Neuronal stem cell (in vitro differentiated cells): ENCODE measurements at places on chromosomes 6 and 20.

- DNase-seq, result no peak
Observed at GRCh38 chr20:2255926-2256531, 39.8 kb upstream of the TGM3 start.

GRCh38 chr6:63573899-63574553 lies 1.7 kb downstream of the LOC128125822 start:
- DNase-seq, result peak; percentile 40

GRCh38 chr6:35468980-35469750 lies 964 bp downstream of the RPL10A start:
- DNase-seq, result no peak

DNA sequence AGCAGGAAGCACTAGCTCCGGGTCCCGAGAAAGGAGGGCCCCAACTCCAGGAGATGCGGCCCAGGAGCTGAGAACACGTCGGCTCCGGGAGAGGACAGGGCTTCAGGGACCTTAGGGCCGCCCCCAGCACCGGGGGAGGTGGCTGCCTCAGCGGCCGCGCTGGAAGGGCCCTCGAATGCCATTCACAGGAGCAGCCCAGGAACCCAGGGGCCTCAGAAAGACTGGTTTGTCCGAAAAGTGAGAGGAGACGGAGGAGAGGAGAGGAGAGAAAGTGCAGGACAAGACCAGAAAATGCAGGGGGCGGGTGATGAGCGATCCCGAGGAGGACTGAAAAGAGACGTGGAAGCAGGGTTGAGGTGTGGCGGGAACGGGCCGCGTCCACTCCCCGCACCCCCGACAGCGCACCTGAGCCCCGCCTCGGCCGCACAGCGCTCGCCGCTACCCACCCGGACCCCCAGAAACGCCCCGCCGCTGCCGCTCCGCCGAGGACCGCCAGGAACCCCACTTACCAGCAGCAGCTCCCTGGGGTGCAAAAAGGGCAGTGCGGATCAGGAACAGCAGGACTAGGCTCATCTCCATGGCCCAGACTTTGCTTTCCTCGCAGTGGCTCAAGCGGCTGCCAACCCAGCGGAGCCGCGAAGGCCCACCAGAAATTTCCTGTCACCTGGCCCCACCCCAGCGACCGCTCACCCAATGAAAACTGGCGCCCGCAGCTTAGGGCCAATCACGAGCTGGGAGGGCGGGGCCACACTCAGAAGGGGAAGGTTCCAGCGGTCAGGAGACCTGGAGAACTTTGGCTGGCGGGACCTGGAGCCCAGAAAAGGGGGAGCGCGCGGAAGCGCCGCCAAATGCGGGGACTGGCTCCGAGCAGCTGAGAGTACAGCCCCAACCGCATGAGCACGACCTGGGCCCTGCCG lies 25.4 kb downstream of the HLA-F start:
- peak; percentile 81 for DNase-seq

DNA sequence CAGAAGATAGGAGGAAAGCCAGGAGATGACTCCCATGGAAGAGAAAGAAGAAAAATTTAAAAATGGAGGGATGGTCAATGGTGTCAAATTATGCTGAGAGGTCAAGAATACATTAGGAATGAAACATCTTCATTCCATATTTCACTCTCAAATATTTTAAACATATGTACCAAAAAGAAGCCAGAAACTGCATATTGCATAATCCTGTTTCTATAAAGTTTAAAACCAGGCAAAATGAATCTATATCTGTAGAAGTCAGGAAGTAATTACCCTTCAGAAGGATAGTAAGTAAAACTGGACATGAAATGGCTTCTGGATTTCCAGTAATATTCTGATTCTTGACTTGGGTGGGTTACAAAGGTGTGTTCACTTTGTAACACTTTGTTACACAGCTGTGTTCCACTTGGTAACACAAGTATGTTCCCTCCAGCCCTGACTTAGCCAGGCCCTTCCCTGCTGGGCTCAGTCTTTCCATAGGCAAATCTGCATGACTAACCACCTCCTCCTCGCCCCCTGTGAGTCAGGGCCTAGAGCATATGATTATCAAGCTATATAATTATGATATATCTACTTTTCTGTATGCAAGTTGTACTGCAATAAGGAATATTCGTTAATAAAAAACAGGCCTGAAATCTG lies 20.2 kb upstream of the C6orf141 start:
- no peak for DNase-seq

DNA sequence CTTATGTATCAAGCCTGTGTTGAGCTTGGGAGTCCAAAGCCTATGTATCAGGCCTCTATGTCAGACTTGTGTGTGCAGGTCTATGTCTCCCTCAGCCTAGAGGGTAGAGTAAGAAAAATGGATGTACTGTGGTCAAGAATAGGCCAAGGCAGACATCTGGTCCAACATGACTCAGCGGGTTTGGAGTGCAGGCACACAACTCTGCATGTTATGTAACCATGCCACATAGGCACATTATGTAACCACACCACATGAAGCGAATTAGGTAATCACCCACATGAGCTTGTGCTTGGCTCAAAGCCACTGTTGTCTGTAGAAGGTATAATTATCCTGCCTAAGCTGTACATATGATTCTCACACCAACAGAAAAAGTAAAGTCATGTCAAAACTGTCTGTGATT lies 1190.5 kb upstream of the EYS start:
- DNase-seq, result peak; percentile 23

DNA sequence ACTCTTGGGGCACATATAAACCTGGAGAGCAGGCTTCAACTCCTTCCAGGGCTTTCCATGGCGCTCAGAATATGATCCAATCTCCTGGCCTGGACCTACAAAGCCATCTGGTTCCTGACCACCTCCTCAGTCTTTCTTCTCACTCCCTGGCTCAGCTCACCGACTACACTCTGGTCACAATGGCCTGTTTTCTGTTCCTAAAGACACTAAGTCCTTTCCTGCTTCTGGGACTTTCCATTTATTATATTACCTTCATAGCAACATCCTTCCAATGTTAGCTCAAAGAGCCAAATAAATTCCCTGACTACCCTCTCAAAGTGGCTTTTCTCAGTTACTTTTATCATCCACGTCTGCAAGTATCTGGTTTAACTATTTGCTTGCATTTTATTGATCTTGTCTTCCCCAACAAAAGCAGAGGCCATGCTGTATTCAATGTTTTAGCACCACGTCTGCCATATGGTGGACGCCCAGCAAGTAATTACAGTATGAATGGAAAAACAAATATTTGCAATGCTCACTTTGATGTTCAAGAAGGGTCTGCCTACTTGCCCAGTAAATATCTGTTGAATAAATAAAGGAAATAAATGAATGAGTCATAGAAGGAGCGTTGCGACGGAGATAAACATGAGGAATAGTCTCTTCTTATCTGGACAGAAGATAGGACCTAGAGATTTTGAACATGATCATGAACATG lies 328.4 kb downstream of the ESR1 start:
- DNase-seq, result no peak

DNA sequence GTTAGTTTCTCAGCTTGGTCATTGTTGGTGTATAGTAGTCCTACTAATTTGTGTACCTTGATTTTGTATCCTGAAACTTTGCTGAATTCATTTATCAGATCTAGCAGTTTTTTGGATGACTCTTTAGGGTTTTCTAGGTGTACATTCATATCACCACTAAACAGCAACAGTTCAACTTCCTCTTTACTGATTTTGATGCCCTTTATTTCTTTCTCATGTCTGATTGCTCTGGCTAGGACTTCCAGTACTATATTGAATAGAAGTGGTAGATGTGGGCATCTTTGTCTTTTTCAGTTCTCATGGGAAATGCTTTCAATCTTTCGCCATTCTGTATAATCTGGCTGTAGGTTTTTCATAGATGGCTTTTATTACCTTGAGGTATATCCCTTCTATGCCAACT lies 61.3 kb upstream of the HEY2 start:
- no peak for DNase-seq

DNA sequence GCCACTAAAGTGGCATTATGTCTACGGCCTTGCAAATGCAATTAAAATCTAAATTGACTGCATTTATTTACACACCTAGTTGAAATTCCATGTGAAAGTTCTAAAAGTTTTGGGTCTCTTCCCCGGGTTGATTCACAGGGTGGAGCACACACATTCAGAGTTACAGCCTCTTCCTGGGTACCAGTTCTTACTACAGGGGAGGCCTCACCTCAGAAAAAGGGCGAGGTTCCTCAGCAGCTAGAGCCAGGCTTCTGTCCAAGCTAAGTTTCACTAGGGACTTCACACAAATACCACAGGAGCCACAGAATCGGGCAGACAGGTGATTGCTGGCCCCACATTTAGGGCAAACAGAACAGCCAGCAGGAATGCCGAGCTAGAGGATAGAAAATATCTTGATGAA lies 52.7 kb downstream of the DZANK1 start:
- DNase-seq, result no peak

DNA sequence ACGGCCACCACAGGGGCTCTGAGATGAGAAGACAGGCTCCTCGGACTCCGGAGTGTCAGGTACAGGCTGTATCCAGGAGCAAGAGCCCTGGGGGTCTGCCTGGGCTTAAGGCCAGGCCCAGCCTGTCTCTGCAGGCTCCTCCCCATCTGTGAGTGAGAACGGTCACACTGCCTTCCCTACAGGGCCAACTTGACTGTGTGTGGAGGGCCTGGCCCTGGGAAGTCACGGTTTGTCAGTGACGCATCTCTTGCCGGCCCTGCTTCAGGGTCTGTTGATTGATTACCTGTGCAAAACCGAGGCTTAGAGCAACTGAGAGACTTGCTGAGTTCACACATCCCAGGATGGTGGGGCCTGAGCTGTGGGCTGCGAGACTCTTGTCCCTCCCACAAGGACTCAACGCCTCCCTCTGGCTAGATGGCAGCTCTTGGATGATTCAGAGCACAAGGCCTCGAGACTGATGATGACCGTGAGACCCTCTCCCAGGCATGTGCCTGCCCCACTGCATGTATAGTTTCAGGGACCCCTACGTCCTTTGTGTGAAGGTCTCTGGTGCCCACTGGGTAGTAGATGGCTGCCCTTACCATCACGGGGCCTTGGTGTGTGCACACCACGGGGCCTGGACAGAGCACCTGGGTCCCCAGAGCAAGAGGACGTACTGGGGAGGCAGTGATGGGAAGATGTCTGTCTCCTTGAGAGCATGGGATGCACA lies 5.9 kb downstream of the RBM38 start:
- DNase-seq, result no peak

GRCh38 chr20:45779011-45779915 lies 12.4 kb downstream of the WFDC3 start:
- DNase-seq, result no peak
